SK-N-MC (cell line): ENCODE measurements at places on chromosomes 16 and 17.

DNA sequence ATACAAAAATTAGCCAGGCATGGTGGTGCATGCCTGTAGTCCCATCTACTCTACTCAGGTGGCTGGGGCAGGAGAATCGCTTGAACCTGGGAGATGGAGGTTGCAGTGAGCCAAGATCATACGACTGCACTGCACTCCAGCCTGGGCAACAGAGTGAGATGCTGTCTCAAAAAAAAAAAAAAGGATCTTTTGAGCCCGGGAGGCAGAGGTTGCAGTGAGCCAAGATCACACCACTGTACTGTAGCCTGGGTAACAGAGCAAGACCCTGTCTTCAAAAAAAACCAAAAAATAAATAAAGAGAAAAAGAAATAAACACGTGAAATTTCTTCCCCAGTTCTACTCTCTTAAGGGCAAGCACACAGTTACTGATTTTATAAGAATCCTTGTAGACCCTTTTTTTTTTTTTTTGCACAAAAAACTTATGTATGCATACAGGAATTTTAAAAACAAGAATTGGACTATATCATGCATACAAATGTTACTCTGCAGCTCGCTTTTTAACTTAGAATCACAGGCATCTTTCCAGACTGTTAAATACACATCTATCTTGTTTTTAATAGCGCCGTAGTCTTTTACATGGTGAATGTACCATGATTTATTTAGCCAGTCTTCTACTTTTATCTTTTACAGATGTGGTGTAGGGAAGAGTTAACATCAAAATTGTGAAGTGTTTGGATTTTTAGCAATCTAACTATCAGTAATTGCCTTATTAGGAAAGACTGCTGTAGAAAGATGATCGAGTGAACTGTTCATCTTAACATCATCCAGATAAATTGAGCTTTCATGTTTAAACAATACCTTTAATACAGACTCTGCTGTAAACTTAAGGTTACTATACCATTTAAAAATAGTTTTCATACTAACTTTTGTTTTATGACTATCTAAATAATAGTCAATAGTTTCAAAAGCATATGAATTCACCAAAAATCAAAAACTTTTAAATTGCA lies 14.6 kb downstream of the CDH3 start:
- no peak for DNase-seq

DNA sequence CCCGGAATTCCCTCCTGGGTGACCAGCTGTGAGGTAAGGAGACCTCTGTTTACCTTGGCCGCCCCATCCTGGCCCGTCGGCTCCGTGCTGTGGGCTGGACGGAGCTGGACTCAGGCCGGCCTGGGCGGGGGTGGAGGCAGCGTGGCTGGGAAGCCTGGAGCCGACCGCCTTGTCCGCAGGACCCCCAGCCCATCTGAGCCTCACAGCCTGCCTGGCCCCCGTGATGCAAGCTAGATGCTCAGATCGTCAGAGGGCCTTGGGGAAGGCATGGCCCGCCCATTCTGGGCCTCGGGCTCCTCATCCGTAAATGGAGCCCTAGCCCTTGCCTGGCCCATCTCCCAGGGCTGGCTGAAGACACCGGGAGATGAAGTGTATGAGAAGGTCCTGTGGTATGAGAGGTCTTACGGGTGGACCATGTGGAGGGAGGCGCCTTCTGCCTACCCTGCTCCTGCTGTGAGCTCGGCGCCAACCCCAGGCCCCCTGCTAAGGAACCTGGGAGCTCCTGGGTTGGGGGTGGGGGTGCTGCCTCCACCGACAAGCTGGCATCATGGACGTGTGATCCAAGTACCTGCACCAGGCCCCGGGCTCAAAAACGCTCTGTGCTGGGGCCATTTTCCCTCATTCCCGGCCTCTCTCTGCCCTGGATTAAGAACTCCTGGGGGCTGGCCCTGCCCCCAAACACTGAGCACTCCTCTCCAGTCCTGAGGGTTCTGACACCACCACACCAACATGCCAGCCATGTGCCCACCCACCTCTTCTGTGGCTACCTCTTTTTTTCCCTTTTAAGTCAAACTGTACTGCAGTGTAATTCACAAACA lies 5.4 kb upstream of the P2RX1 start:
- no peak for DNase-seq

GRCh38 chr16:66695471-66695934 lies 1.0 kb downstream of the CMTM4 start:
- DNase-seq, result no peak

DNA sequence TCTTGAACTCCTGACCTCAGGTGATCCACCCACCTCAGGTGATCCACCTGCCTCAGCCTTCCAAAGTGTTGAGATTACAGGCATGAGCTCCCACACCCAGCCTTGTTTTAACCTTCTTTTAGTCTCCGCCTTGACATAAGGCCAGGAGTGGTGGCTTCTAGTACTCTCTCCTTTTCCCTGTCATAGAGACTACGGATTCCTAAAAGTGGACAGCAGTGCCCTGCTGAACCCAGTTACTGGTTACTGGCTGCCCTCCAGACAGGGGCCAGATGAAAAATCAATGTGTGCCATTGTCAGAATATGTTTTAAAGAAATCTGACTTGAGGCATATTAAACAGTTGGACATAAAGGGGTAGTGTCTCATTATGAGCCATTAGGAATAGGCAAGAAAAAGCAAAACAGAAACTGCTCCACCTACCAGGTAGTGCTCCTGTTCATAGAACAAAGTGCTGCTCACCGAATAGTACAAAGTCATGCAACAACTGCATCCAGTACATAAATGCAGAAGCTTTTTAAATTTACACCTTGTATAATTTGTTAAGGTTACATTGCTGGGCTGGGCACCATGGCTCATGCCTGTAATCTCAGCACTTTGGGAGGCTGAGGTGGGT lies 32.1 kb downstream of the TRIM25 start:
- no peak for DNase-seq

GRCh38 chr16:29911676-29912010 lies 11.4 kb downstream of the ASPHD1 start:
- DNase-seq, result no peak

DNA sequence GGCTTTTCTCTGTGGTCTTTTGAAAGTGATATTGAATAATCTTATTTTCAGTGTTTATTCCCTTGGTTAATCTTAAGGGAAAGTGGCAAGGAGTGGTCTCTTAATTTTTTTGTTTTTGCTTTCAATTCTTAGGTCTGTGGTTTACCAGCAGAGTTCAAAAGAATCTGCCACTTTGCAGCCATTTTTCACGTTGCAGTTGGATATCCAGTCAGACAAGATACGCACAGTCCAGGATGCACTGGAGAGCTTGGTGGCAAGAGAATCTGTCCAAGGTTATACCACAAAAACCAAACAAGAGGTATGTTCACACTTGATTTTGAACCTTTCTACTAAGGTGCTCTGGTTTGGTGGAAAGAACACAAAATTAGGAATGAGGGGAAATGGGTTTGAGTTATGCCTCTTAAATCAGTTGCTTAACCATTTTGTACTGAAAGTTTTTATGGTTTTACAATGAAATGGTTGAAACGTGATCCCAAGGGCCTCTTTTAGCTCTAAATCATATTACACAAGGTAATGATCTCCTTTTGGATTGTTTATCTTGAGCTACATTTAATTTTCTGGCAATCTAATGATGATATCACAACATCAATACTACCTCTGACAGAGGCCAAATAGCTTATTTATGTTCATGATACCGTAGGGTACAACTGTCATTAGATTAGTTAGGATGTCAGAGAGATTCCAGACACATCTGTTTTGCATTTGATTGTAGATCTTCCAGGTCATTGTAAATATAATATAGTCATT lies 51.6 kb upstream of the CRISPLD2 start:
- no peak for DNase-seq

GRCh38 chr16:11302977-11303376 lies 21.8 kb upstream of the PRM1 start:
- no peak for DNase-seq

DNA sequence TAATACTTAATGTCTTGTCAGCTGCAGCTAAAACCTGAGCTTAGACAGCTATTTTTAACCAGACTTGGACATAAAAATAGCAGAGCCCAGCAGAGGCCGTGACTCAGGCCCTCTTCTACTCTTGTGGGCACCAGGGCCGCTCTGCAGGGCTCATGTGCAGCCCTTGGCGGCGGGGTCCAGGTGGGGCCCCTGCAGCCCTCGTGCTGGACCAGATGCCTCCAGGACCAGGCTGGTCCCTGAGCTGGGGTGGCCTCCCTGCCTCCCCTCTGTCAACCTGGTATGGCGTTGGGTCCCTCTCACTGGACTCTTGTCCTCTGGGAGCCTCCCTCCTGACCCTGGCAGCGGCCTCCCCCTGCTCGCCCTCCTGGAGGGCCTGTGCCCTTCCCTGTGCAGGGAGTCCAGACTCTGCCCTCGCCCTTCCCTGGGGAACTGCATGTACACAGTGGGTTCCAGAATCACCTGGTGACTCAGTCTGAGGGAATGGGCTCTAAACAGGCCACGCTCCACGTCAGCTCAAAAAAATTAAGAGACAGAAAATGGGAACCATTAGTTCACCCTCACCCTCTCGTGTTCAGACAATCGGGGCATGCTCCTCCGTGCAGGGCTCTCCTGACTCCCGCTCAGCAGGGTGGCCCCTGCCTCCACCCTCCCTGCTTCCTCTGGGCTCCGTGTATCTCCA lies 9.7 kb downstream of the CDK5R1 start:
- DNase-seq, result no peak

GRCh38 chr17:68288804-68289203 lies 2.1 kb downstream of the SLC16A6 start:
- no peak for DNase-seq

DNA sequence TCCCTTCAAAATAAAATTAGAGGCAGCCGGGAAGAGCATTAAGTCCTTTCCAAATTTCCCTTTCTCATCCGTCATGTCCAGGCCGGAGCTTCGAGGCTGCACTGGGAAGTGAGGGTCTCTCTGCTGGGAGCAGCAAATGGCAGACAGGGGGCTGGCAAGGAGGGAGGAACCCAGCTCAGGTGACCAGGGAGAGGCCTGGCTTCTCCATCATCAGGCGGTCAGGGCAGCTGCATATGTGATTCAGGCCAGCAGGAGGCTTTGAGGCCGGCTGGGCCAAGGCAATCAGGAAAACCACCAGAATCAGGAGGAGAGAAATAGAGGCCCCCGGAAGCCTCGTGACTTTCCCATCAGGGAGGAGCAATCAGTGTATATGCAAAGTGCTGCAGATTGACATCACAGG lies 85.0 kb upstream of the RPL38 start:
- no peak for DNase-seq

DNA sequence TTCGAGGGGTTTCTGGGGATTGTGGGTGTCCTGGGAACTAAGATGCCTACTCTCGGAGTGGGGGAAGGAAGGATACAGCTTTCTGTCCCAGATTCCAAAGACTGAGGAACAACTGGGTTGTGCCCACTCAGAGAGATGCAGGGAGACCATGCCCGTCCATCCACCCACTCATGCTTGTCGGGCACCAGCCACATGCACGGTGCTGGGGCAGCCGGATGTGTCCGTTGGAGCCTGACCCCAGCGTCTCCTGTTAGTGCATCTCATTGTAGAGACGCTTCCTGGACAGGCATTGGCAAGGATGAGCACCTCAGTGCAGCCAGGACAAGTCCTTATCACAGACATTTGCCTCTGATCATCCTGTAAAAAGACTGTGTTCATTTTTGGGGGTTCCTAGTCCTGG lies 58.1 kb downstream of the METRNL start:
- no peak for DNase-seq

DNA sequence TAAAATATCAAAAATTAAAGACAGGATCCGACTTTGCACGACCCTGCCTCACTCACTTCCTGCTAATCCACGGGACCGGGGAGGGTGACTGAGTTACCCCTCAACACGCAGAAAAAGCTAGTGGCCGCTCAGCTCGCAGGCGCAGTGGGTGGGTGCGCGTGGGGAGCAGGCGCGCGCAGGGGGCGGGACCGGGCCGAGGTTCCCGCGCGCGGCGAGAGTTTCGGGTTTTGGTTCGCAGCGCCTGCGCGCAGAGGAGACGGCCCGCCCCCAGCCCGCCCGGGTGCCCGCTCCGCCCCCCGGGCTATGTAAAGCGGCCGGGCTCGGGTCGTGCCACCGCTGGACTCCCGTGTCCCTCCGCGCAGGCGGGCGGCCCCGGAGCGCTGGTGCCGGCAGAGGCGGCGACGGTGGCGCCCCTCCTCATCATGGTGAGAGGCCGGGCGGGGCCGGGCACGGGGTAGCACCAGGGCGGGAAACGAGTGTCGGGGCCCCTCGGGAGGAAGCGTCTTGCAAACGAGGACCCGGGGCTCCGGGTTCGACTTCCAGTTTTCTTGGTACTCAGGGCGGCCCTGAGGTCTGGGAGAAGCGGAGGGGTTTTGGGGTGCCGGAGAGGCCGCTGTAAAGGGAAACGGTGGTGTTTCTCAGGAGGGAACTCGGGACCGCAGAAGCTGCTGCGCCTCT lies at the start of gene CNP:
CNP (plus strand) TSS at position 333 of the 678 bp plus-strand sequence; CDS start at position 423, 90 bp downstream.
- DNase-seq, result no peak

DNA sequence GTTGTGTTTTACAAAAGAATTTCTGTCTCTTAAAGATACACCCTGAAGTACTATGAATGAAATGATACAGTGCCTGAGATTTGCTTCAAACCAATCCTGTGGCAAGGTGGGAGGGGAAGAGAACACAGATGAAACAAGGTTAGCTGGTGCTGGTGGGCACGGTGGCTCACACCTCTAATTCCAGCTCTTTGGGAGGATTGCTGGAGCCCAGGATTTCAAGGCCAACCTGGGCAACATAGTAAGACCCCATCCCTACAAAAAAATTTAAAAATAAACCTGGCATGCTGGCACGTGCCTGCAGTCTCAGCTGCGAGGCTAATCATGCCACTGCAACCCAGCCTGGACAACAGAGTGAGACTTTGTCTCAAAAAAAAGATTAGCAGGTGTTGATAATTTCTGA lies 67.3 kb upstream of the FA2H start:
- DNase-seq, result no peak

DNA sequence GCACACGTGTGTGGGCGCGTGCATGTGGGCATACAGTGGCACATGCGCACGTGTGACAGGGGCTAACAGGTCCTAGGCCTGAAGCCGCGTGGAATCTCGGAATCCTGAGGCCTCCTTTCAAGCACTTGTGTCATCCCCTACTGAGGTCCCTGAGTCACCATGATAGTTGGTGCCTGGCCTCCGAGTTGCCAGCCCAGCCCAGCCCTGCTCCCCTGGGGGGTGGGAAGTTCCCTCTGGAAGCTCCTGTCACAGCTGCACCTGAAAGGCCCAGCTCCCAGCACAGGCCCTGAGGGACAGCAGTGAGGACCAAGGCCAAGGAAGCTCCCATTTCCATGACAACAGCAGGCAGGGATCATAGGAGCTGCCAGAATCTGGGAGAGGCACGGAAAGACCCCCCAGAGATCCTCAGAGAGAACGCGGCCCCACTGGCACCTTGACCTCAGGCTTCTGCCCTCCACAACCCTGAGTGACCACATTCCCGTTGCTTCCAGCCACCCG lies 35.4 kb upstream of the ENPP7 start:
- DNase-seq, result no peak

- no peak for DNase-seq
Observed at GRCh38 chr16:81005610-81006161, 999 bp downstream of the CMC2 start.

DNA sequence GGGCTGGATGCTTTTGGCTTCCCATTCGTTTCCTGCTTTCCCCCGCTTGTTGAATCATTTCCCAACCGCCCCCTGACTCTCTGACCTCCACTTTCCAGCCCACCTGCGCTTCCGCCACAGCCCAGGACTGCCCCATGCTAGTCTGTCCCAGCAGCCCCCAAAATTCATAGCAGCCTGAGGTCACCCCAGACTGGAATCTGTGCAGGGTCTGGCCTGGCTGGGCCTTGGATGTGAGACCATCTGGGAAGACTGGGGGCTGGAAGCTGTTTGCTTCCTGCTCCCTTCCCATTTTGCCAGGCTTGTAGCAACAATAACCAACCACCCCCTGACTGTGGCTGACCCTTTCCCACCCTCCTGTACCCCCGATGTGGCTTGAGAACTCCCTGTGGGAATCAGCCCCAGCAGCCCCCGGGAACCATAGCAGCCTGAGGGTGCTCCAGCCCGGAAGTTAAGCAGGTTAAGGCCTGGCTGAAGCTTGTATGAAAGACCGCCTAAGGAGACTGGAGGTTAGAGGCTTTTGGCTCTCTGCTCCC lies 2290.8 kb downstream of the TP53TG3F start:
- no peak for DNase-seq
